ENCODE measurements at places on chromosomes 11 and 22.

- DNase-seq: no peak
Measured at GRCh38 chr11:131070365-131070764, 154.1 kb upstream of the SNX19 start.

DNA sequence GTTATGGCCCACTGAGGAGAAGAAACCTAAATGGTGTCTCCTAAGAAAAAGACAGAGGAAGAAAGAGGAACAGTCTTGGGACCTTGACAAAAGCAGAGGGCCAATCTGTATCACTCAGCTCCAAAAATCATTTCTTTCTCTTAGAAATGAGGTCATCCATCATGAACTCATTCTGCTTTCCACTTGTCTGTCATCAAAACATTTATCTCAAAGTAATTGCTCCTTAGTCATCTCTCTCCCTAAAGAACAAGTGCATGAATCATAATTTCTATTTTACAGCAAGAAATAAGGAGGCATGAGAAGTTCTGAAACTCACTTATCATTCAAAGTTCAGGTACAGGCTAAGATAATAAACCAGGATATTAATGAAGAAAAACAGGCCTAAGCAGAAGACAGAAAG, 375.6 kb downstream of the KCNA4 start:
- DNase-seq: no peak

DNA sequence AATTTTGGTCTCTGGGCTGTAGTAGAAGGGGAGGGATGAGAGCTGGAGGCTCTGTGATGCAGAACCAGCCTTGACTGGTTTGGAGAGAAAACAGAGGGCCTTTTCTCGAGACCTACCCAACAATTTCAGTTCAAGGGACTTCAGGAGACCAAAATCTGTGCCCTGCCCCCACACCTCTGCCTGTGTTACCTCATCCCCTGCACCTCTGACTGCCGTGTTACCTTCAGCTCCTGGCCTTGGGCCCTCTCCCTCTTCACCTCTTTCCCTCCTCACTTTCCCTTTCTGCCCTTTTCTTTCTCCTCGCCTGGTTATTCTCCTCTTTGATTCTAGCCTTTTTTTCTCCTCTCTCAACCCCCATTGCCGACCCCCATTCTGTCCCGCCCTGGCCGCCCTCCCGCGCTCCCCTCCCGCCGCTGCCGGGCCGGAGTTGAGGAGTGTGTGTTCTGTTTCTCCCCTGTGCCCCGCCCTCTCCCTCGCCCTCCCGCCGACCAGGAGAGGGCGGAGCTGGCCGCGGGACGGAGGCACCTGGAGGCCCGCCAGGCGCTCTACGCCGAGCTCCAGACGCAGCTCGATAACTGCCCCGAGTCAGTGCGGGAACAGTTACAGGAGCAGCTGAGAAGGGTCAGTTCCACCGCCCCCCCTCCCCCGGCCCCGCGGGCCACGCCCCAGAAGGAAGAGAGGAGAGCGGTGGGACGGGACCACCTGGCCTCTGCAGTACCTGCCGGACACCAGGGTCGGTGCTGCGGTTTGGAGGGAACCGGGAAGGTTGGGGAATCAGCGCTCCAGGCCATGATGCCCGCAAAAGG, 27.2 kb downstream of the PHLDB1 start:
- no peak for DNase-seq

DNA sequence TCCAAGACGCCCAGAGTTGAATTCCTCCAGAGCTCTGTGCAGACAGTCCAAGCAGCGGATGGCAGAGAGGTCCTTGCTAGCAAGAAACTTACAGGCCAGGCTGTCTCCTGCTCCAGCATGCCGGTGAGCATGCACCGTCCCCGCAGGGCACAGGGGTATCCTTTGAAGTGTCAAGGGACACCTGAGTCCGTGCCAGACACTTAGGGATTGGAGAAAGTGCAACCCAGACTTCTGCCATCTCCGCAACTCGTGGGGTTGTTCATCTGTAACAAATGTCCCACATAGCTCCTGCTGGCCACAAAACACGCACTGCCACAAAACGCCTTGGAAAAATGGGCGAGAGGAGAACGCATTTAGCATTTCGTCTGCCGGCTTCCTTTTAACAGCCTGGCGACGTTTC, 13.3 kb downstream of the TSPO start:
- DNase-seq: no peak

DNA sequence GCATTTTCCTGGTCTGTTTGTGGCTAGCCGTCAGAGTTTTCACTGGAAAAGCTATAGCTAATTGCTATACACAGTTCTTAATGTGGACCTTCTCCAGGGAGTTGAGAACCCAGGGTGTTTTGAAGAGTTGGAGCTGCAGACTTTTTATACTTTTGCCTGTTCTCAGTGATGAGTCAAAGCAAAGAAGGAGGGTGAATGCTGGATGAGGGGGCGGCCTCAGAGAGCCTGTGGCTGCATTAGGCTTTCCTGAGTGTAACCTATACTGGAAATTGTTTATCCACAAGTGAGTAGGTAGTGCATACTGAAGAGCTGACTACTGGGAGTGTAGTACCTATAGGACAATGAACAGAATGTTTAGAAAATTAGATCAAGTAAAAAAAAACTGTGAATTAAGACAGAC, 79.7 kb upstream of the HORMAD2 start:
- DNase-seq: no peak

DNA sequence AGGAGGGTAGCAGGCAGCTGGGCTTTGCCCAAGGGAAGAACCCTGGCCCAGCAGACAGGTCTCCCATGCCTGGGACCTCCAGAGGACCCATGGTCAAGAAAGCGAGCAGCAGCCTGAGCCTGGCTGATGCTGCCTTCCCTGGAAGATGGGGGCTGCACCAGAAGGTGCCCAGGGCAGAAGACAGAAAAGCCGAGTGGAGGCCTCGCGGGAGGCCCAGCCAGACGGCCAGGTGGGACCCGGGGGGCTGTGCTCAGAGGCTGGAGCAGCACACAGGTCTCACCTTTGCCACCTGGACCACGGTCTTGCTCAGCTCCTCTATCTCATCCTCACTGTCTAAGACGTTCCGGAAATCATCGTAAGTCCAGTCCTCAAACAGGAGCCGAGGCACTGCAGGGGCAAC, 10.9 kb downstream of the CHID1 start:
- DNase-seq: no peak

DNA sequence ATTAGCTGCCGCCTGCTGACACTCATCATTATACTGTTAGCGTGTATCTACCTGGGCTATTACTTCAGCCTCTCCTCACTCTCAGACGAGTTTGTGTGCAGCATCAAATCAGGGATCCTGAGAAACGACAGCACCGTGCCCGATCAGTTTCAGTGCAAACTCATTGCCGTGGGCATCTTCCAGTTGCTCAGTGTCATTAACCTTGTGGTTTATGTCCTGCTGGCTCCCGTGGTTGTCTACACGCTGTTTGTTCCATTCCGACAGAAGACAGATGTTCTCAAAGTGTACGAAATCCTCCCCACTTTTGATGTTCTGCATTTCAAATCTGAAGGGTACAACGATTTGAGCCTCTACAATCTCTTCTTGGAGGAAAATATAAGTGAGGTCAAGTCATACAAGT, 51.1 kb downstream of the PANX1 start:
- no peak for DNase-seq

GRCh38 chr11:30351061-30351460, 28.2 kb downstream of the ARL14EP start:
- DNase-seq: no peak

DNA sequence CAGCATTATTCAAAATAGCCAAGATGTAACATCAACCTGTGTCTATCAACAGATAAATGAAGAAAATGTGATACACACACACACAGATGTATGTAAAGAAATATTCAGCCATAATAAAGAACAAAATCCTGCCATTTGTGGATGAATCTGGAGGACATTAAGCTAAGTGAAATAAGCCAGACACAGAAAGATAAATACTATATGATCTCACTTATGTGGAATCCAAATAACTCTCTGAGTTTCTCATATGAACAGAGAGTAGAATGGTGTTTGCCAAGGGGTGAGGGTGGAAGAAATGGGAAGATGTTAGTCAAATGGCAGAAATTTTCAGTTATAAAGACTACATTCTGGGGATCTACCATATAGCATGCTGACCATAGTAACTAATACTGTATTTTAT, 224.2 kb downstream of the GUCY1A2 start:
- no peak for DNase-seq

Data from hepatic stellate cell (primary cell).